ENCODE measurements at places on chromosomes 6 and 20. TPM values are rescaled to one million over a fixed set of nuclear protein-coding genes. Genes with fewer than 3 reads are reported as not detected.

NKX2-2 gene
- not detected for polyA plus RNA-seq

ATP6V1G2 gene
- polyA plus RNA-seq = 5.7 TPM

SCAF8 gene
- polyA plus RNA-seq = 55.4 TPM

ERVFRD-1 gene
- polyA plus RNA-seq = 0.24 TPM

VARS1 gene
- 56.5 TPM for polyA plus RNA-seq

TFAP2B gene
- 11.6 TPM for polyA plus RNA-seq

VPS52 gene
- polyA plus RNA-seq = 53.1 TPM

DNA sequence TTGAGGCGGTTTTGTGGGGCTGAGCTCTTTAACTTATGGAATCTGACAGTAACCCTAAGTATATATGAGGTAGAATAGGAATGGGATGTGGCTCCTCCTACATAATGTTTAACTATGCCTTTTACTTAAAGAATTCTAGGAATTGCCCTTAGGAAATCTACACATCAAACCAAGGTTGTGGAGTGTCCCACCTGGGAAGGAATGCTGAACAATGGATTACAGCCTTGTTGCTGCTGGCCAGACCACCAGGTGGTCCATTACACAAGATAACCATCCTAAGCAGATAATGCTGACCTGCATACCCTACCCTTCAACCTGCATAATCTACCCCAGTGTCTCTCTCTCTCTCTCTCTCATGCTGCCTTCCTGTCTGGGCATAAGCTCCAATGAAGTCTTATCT, 35.0 kb upstream of the SLC22A16 start:
- no peak for DNase-seq

- DNase-seq = no peak
These were observed 272.8 kb downstream of the TRDN start for GRCh38 chr6:123363912-123364311.

DNA sequence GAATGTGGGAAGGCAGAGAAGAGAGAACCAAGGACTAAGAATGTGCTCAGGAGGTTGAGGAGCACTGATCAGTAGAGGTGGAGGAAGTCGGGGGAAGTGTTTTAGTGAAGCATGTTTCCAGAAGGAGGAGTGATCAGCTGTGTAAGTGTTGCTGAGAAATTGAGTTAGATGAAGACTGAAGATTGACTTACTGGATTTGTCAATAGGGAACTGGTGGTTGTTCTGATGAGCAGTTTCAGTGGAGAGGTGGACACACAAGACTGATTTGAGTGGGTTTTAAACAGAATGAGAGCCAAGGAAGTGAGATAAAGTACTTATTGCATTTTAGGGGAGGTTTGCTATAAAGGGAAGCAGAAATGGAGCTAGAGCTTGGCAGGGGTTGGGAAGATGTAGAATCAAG, 182.6 kb downstream of the CDKAL1 start:
- no peak for DNase-seq

DNA sequence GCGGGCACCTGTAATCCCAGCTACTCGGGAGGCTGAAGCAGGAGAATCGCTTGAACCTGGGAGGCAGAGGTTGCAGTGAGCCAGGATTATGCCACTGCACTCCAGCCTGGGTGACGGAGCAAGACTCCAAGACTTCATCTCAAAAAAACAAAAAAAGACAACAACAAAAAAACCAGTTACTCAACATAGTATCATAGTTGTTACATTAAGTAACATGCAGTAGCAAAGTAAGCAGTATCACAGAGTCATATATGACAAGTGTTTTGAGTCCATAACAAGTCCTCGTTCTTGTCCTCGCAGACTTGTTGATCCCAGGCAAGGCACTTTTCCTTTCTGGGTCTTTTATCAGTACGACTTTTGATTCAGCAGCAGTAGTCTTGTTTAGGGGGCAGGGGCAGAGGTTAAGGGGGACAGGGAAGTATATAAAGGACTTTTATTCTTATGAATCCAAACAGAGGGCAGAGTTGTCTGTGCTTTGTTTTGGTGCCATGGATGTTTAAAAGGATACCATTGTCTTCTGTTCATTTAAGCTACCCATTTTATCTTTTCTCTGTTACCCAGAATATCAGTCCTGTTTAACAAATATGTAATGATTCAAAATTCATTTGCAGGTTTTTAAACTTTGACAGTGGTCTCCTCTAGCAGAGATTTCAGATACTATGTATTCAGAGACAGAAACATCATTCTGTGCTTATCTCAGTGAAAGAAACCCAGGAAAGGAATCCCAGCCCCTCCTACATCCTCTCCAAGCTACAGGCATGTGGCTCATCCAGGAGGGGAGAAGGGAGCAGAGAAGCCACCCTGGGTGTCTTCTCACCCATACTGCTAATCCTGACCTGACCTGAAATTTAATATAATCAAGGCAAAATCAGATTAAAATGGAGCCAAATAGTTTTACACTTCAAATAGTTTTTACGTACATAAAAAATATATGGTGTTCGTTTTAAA, 137.9 kb upstream of the EDN1 start:
- no peak for DNase-seq

- DNase-seq = no peak
These were observed 209.3 kb downstream of the DLL1 start for GRCh38 chr6:170081556-170081955.

- no peak for DNase-seq
These were observed 38.7 kb downstream of the MAP3K5 start for GRCh38 chr6:136753624-136754023.

DNA sequence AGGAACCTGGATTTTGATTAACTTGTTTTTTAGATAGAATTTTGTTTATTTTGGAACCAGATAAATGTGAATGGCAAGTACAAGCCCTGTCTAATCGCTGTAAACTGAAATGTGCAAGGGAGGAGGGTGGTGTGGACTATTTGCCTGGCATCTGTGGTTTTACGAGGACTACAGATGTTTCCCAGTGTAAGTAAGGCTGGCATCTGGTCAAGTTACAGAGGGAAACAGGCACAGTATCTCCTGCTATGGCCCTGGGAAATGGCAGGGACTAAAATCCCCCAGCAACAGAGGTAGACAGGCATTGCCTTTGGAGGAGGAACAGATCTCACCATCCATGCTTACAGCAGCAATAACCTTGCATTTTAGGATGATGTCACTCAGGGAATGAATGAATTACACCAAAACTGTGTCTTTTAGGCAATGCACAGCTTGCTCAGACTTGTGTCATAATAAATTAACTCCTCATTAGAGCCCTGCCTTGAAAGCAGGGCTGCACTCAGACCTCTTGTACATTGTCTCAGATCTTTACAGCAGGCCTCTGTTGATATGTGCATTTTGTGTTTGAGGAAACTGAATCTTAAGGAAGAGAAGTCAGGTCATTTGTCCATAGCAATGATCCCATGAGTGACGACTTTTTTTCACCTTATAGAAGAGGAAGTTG, 96.2 kb downstream of the TCP11 start:
- no peak for DNase-seq

All from left renal pelvis (tissue), 4 donors.